ENCODE measurements at places on chromosomes 6 and 20.

GRCh38 chr6:125906158-125906998, 50.2 kb upstream of the HINT3 start:
- peak; percentile 35 for DNase-seq

GRCh38 chr20:57582432-57583288, 21.8 kb downstream of the PCK1 start:
- no peak for DNase-seq

DNA sequence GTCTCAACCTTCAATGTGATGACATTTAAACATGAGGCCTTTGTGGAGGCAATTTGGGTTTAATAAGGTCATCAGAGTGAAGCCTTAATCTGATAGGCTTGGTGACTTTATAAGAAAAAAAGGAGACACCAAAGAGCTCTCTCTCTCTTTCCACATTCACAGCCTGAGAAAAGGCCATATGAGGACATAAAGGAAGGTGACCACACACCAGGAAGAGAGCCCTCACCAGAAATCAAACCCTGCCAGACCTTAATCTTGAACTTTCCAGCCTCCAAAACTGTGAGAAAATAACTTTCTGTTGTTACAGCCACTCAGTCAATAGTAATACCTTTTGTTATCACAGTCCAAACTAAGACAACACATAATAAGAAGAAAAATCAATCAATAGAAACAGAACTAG, 47.7 kb downstream of the COL12A1 start:
- DNase-seq, result no peak

DNA sequence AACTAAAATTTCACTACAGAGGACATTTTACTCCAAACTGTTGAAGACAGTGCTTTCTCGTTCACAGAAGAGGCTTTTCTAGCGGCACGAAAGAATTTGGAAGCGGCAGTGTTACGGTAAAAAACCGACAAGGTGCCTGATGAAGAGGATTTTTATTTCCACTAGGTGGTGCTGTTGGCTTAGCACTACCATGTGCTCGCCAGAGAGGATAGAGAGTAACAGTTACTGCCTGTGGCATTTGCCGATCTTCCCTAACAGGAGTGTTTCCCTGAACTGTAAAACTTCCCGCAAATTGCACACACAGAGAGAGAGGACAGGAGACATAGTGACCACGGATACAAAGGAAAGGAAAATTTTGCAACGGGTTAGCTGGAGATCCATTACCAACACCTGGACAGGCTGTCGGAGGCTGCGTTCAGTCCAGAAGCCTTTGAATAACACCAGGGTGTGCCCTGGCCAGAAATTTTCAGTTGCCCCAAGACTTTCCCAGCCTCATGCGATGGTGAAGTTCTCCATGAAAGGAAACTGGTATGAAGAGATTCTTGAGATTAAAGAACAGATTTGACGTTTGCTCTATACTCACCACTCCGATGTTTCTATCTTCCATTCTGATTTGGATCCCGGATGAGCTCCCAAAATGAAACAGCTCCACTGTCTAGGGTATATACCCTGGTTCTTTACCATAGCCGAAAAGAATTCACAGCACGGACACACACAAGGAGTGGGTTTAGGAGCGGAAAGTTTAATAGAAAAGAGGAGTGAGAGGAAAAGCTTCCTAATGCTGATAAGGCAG, 48.1 kb downstream of the HLA-DPB1 start:
- no peak for DNase-seq

GRCh38 chr20:34525709-34526416, 9.6 kb downstream of the DYNLRB1 start:
- DNase-seq, result no peak

- no peak for DNase-seq
Observed at GRCh38 chr20:16551607-16552006, 21.6 kb downstream of the KIF16B start.

GRCh38 chr6:144922120-144922722, 637.1 kb downstream of the UTRN start:
- DNase-seq, result no peak

DNA sequence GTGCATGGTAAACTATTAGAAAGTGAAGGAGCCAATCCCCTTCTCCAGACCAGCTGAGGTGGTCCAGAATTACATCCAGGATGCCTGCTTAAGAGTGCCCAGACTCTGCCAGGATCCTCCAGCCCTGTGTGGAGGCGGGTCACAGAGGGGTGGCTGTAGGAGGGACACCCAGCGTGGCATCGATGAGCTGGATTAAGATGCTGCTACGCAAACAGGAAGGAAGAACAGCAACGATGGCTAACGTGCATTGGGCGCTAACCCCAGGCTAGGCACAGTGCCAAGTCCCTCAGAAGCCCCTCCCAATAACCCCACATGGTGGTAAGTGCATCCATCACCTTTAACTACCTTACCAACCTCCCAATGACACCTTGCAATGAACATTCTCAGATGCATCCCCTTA, 63.9 kb upstream of the MRPS10 start:
- DNase-seq, result peak; percentile 30

GRCh38 chr20:62952968-62953838, 694 bp downstream of the SLC17A9 start:
- no peak for DNase-seq

GRCh38 chr6:46103441-46104115, 26.2 kb upstream of the ENPP4 start:
- no peak for DNase-seq

DNA sequence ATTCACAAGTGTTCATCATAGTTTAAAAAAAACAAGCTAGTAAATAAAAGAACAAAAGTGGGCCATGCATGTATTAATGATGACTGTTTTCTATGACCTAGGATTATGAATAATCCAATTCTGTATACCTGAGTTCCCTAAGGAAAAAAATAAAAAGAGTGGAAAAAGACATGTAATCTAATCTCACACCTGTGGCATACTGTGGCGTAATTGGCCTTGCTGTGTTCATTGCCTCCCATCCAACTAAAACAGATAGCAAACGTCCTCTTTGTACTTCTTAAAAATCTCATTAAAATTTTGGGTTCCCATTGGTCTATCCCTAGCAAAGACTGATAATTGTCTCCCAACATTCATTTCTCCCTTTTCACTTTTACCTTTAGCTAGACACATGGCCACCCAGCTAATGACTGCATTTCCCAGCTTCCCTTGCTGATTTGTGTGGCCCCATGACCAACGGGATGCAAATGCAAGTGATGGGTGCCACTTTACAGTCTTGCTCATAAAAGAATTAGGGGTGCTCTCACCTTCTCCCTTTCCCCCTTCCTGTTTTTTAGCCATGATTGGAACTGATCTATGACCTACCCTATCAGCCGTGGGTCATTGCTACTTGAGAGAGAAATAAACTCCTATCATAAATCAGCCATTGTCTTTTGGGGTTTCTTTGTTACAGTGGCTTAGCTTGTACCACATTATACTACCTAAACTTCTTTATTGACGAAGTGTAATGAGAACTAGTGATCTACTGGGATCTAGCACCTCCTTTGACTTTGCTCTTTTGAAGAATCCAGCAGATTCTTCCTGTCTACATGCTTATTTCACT, 32.0 kb upstream of the TBC1D22B start:
- DNase-seq, result no peak

DNA sequence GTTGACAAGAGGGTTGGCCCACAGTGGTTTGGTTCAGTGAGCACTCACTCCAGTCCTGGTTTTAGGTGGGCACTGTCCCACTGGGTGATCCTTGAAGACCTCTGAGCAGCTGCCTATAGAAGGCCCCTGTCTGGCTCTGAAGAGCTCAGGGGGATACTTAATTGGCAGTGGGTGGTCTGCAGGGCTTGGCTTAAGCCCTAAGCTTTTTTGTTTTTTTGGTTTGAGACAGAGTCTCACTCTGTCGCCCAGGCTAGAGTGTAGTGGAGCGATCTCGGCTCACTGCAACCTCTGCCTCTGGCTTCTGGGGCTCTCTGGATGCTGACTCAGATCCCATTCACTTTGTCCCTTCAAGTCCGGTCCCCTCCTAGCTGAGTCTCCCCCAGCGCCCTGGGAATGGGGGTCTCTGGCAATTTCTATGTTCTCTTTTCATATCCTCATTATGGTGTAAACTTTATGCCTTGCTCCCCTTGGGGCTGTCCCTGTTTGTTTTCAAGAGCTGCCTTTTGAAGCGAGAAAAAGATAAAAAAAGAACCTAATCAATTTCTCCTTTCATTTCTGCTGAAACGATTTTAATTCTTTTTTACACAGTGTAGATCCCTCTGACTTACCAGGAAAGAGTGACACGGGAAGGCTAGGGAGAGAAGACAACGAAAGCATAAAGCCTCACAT, 12.2 kb upstream of the KCNG1 start:
- no peak for DNase-seq

GRCh38 chr6:84615987-84616386, 148.4 kb downstream of the TBX18 start:
- DNase-seq, result no peak

- no peak for DNase-seq
Observed at GRCh38 chr6:136979206-136979605, 57.1 kb downstream of the SLC35D3 start.

- no peak for DNase-seq
Observed at GRCh38 chr20:8394308-8394945, 262.4 kb downstream of the PLCB1 start.

DNA sequence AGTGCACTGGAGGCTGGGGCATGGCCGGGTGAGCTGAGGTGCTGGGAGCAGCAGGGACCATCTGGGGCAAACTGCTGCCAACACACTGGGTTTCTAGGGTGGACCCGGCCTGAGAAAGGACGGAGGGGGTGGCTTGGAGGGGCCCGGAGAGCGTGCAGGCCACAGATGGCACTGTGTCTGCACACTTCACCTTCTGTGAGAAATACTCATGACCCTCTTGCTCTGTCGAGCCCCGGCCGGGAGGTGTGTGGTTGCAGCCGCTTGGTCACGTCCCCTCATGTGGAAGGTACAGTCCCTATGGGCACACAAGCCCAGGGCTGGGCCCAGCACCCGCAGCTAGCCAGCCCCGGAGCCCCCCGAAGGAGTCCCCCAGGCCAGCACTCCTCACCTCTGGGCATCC, 59.7 kb downstream of the RBM38 start:
- no peak for DNase-seq

- DNase-seq, result no peak
Observed at GRCh38 chr20:51153867-51154707, 131.2 kb upstream of the KCNG1 start.

GRCh38 chr20:57224641-57225138, 41.8 kb downstream of the BMP7 start:
- DNase-seq, result no peak
